ENCODE measurements at places on chromosomes 1 and 21.

GRCh38 chr1:68287241-68287640 lies 54.9 kb upstream of the WLS start:
- no peak for DNase-seq

DNA sequence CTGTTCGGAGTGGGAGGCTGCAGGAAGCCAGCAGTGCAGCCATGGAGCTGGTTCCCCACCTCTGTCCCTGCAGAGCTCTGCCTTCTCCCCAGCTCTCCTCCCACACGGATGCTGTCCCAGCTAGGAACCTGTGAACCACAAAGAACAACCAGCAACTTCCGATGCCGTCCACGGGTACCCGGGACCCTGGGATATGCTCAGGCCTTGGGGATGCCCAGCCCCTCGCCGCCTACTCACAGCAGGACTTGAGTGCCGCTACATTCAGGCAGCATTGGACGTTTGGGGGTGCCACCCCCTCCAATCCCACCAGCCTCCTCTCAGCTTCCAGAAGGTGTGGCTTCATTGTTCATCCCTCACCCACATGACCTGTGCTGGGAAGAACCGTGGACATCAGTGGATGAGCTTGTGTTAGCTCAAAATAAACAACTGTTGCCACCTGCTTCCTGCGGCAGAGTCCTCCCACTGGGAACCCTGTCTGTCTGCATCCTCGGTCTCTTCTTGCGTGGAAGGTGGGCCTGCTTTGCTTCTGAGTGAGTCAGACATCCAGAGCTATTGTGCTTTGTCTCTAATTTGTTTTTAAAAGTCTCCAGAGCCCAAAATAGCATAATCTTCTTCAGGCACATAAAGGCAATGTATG lies 20.1 kb upstream of the AJAP1 start:
- no peak for DNase-seq

DNA sequence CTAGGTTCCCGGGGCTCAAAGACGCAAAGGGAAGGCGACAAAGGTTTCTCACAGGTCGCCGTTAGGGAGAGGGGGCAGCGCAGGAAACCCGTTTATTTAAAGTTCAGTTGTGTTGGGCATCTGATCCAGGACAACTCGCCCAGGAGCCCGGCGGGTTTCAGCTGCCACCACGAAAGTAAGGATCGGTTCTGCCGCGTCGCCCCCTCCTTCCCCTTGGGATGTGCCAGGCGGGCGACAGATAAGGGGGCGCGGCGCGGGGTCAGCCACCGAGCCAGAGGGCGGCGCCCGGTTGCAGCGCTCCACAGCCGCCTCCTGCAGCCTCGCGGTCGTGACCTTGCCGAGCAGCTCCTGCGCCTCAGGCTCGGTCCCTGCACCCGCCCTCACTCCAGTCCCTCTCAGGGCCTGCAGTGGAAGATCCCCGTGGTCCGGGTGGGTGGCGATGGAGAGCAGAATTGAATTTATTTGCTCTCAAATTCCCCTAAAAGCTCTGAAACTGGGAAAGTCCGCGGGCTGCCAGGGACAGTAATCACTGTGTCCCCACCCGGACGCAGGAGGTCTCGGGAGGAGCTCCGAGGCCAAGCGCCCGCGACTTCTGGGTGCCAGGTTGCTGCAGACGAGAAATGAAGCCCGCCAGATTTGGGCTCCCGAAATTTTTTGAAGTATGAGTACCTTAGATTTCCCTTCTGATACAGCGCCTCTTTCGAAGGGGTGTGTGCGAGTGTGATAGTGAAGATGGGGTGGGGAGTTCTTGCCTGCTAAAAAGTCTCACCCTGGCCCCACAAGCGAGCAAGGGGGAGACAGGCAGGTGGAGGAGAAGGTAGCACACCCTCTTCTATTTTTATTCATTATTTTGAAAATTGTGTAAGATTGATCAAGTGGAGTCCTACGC lies 28.4 kb upstream of the NFIA start:
- peak; percentile 60 for DNase-seq

- no peak for DNase-seq
Observed at GRCh38 chr1:217109928-217110327, 386.7 kb upstream of the ESRRG start.

DNA sequence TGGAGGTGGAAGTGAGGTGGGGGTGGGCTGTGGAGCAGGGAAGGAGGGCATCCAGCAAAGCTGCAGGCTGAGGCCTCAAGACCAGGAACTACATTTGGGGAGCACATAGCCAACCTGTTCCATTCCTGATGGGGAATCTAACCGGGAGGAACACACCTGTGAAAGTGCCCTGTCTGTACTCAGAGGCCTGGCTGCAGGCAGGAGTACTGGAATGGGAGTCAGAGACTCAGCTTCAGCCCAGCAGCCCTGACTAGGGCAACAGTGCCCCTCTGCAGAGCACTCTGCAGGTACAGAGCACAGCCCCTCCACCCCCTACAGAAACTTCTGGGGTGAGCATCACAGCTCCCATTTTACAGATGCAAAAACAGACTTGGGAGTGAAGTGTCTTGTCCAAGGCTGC lies 126.4 kb downstream of the DMRTB1 start:
- peak; percentile 9 for DNase-seq

- DNase-seq = peak; percentile 44
Observed at GRCh38 chr1:30527511-30528140, 195.8 kb downstream of the MATN1 start.

- no peak for DNase-seq
Observed at GRCh38 chr1:40183055-40183710, 22.0 kb downstream of the RLF start.

- peak; percentile 46 for DNase-seq
Observed at GRCh38 chr21:37119421-37120218, 46.6 kb downstream of the TTC3 start.

- DNase-seq = no peak
Observed at GRCh38 chr1:155198547-155198906, 9.2 kb downstream of the THBS3 start.

DNA sequence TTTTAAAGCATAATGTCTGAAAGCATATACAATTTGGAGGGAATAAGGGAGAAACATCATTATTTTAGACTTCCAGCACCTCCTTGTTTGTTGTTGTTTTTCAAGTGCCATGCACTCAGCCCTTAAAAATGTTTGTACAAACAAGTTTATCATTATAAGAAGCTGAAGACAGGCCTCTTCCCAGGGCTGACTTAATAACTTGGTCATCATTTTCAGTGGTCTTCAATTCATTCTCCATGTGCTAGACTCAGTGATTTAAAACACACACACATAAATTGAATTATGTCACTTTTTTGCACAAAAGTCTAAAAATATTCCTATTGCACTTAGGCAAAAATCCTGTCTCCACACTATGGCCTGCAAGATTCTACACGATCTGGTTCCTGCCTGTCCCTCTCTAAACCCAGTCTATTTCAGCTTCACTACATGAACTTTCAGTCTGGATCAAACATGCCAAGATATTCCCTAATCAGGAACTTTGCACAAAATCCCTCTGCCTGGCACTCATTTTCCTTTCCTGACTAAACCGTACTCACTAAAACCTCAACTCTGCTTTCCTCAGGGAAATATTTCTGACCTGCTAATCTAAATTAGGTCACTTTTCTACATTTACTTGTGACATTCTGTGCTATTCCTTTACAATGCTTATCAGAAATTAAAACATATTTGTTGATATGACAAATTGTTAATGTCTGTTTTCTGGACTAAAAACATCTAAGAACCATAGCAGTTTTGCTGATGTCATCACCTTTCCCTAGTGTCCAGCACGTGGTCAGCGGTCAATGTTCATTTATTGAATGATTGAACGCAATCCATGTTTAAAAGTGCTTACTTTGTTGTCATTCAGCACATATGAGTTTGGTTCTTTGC lies 14.8 kb upstream of the GBP5 start:
- no peak for DNase-seq

DNA sequence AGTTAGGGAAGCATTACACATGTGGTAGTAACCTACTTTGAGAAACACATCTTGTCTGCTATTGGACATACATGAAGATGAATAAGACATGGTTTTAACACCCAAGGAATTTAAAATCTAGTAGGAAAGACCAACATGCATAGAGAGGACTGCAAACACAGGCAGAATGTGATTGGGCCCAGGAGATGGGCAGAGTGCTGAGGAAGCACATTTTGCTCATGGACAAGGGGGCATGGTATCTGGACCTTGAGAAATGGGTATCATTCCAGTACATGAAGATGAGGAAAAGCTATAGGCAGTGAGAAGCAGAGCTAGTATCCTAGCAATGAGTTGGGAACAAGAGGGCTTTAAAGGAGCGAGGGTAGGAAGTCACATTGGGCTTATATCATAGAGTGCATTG lies 142.7 kb downstream of the SPATA46 start:
- DNase-seq = no peak

DNA sequence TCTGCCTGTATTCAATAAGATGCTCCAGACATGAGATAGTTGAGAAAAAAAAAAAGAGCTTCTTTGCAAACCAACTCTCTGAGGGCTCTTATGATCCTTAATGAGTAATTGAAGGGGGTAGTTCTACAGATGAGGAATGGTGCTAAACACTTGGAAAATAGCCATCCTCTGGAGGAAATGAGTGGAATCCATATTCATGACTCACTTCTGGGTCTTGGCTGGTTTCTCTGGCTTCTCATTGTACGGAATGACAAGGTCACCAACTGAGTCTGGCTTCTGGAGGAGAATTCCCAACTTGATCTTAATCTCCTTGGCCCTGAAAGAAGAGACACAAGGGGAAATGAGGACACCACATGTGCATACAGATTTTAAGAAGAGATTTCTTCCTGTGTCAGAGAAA lies 34.7 kb downstream of the RGS5 start:
- DNase-seq = no peak

DNA sequence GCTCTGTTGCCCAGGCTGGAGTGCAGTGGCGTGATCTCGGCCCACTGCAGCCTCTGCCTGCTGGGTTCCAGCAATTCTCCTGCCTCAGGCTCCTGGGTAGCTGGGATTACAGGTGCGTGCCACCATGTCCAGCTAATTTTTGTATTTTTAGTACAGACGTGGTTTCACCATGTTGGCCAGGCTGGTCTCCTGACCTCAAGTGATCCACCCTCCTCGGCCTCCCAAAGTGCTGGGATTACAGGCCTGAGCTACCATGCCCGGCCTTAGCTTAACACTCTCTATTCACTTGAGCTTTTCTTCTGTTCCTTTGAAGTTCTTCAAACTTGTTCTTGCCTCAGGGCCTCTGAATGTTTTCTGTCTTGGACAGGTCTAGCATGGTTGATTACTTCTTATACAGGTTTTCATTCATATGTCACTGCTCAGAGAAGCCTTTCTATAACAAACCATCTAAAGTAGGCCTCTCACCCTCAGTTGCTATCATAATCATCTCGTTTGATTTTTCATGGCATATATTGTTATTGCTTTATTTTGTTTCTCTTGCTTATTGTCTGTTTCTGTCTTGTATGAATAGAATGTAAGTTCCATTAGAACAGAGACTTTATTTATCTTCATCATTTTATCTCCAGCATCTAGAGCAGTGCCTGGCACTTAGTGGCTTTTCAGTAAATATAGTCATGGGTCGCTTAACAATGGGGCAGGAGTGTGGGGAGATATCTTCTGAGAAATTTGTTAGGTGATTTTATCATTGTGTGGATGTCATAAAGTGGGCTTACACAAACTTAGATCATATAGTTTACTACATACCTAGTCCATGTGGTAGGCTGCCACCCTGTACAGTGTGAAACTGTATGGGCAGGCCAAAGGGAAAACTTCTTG lies 12.1 kb downstream of the OSBPL9 start:
- DNase-seq = no peak

DNA sequence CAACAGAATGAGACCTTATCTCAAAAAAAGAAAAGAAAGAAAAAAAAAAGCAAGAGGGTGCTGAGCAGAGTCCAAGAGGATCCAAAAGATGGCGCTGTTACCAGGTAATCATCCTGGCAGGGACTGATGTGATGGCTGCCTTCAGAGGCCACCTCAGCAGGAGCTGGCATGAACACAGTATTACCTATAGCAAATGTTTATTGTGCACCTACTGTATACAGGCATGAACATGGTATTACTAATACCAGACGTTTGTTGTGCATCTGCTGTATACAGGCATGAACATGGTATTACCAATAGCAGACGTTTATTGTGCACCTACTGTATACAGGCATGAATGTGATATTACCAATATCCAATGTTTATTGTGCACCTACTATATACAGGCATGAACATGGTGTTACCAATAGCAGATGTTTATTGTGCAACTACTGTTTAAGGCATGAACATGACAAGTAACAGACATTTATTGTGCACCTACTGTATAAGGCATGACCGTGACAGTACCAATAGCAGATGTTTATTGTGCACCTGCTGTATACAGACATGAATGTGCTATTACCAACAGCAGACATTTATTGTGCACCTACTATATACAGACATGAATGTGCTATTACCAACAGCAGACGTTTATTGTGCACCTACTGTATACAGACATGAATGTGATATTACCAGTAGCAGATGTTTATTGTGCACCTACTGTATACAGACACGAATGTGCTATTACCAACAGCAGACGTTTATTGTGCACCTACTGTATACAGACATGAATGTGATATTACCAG lies 115.1 kb upstream of the TMEM51 start:
- DNase-seq = no peak
